ENCODE measurements at places on chromosomes 6 and 20.

GRCh38 chr20:34311118-34312023 is 8.2 kb upstream of the AHCY start:
- no peak for DNase-seq

DNA sequence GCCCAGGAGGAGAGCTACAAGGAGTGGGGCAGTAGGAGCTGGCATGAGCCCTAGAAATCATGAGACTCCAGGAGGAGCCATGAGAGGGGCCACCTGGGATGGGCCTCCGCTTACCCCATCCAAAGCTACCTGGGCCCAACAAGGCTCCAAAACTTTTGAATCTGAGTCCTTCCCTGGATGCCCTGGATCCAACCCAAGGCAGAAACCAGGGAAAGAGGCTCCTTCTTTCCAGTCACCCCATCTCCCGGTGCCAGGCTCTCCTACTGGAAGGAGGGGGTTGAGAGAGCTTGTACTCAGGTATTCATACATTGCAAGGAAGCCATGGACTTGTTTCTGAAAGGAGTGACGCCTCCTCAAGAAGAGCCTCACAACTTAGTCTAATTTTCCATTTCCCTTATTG is 7.8 kb upstream of the SIRPG start:
- no peak for DNase-seq

DNA sequence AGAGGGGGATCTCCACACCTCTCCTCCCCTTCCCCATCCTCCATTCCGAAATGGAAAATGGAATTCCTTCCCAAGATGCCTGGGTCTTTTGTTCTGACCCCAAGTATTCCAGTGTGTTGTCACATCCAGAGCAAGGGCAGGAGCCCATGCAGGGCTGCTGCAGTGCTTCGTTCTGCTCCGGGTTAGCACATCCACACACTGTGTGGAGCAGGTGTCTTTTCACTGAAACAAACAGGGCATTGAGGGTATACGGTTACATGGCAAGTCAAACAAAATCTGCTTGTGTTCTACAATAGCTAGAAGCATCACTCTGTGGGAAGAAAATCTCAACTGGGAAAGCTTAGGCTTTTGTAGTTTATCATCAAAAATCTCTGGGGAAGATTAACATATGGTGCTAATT is 56.9 kb downstream of the LYRM2 start:
- no peak for DNase-seq

GRCh38 chr6:139409026-139409425 is 34.6 kb upstream of the CITED2 start:
- peak; percentile 94 for DNase-seq

DNA sequence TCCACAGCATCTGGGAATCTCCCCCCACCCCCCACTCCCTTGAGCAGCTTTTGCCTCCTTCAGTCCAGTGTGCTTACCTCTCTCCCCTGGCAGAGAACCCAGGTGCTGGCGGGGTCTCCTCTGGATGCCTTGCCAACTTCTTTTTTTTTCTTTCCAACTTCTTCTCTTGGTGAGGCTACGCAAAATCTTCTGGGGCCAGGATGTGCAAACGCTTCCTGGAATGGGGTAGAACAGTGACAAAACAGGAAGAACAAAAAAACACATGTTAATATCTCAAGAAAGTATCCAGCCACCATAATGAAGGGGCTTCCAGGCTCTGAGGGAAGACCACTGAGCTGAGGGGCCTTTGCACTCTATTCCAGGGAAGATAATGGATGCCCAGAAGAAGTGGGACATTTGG is 53.9 kb upstream of the DDR1 start:
- DNase-seq: no peak
